ENCODE measurements at places on chromosomes 4 and X. TPM values are rescaled to one million over a fixed set of nuclear protein-coding genes. Genes with fewer than 3 reads are reported as not detected.

DNA sequence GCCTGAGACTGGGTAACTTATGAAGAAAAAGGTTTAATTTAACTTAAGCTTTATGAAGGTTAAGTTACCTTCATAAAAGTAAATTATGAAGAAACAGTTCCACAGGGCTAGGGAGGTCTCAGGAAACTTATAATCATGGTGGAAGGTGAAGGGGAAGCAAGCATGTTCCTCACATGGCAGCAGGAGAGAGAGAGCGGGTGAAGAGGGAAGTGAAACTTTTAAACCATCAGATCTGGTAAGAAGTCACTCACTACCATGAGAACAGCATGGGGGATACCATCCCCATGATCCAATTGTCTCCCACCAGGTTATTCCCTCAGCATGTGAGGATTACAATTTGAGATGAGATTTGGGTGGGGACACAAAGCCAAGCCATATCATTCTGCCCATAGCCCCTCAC, 944.7 kb upstream of the NDST4 start:
- DNase-seq, result no peak

DNA sequence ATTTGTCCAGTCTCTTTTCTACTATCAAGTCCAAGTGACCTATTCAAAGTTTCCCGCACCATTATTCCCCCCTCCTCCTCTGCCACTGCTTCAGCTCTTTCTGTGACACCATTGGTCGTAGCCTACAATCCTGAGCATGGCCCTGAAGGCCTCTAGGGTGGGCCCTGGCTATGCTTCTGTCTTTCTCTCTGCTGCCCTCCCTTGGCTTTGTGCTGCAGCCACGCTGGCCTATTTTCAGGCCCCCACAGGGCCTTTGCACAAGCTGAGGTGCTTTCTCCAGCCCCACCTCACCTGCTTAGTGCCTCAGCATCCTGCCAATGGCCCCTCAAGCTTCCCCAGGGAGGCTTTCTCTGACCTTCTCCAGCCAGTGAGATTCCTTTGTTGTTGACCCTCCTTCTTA, 156.5 kb downstream of the NHS start:
- no peak for DNase-seq

DNA sequence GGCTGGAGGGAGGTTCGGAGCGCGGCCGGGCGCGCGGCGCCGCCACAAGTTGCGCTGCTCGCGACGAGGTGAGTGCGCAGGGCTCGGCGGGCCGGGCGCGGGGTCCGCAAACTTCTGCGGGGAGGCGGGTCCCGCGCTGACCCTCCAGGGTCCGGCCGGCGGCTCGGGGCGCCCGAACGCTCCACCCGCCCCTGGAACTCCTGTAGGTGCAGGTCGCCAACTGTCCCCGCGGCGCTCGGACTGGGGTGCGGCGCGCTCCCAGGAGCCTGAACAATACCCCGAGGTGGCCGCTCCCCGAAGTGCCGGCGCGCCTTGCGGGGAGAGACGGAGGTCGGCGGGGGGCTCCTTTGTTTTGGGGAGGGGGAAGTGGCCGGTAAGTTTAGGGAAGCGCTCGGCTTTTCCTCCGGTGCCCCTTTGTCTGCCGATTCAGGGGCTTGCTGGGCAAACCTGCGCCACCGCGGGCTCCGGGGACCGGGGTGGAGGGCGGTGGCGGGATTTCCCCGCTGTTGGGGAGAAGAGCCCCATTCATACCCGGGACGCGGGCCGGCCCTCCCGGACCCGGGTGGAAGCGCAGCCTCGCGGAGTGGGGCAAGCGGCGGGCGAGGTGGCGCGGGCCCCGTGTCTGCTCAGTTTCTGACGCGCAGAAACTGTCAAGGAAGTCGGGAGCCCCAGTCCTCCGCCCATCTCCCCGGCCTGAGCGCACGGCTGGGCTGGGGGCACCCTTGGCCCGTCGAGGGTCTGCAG, 694 bp downstream of the TBL1X start:
- peak; percentile 15 for DNase-seq

The SEPTIN11 gene
- 24.5 TPM for total RNA-seq

The SEL1L3 gene
- total RNA-seq, result 63.4 TPM

The CSAG3 gene
- total RNA-seq, result 0.35 TPM

DNA sequence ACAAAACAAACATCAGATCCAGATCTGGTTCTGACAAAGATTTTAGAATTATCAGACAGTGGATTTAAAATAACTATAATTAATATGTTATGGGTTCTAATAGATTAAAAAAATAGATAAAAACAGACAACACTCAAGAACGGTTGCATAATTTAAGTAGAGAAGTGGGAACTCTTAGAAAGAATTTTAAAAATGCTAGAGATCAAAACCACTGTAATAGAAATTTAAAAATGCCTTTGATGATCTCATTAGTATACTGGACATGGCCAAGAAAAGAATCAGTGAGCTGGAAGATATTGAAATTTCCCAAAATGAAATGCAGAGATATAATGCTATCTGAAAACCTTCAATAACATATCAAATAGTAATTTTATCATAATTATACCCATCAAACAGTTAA, 28.3 kb upstream of the DYNLT3 start:
- no peak for DNase-seq

DNA sequence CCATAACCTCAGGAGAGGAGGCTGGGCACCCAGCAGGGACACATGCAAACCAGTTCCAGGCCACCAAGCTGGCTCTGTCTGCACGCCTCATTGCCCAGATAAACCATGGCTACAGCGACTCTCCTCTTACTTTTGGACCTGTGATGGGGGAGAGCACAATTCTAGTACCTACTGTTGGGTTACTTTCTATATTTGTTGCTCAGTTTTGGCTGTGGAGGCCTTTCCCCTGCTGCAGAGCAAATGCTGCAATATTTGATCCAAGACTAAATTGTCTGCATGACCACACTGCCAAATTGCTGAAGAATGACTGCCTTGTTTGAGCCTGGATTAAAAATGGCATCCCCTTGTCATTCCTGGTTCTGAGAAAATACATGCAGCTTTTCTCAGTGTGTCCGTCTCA, 253.5 kb downstream of the ARHGAP10 start:
- DNase-seq, result no peak

- DNase-seq, result no peak
Measured at GRCh38 chr4:78599931-78600375, 48.4 kb downstream of the ANXA3 start.

The GPC3 gene
- total RNA-seq, result 1.0 TPM

The MFAP3L gene
- 0.27 TPM for total RNA-seq

The SHOX gene
- total RNA-seq, result not detected

GRCh38 chr4:89539374-89539773, 231.8 kb upstream of the GPRIN3 start:
- DNase-seq, result no peak

DNA sequence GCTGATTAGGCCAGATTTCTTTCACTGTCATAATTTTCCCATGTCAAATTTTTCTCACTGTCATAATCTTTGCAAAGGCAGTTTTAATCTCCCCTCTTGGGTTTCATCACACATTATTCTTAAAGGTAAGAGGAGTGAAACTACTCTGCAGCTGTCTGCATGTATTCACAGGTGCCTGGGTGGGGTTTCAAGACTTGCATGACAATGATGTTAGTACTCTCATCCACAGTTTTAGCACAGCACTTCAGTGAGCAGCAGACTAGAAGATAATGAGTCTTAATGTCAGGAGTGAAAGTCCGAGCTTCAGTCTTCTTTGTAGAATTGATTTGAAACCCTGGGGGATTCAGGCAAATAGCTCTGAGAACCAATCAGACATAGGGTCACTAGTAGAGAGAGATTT, 182.5 kb upstream of the GALNT7 start:
- no peak for DNase-seq

The TLR10 gene
- total RNA-seq, result not detected

The HTN1 gene
- not detected for total RNA-seq

DNA sequence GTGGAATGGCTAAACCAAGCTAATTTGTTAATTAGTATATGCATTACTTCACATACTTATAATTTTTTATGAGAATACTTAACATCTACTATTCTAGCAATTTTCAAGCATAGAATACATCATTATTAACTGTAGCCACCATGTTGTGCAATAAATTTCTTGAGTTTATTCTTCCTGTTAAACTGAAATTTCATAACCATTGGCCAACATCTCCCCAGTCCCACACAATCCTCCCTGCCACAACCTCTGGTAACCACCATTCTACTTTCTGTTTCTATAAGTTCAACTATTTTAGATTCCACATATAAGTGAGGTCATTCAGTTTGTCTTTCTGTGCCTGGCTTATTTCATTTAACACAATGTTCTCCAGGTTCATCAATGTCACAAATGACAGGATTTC, 208.5 kb downstream of the PPP4R3C start:
- DNase-seq, result no peak

GRCh38 chrX:48940404-48940955, 16.9 kb downstream of the OTUD5 start:
- no peak for DNase-seq

- DNase-seq, result no peak
Measured at GRCh38 chr4:181475359-181475758, 767.8 kb upstream of the TENM3 start.

The IL13RA2 gene
- total RNA-seq, result not detected

The NALF2 gene
- 0.15 TPM for total RNA-seq

DNA sequence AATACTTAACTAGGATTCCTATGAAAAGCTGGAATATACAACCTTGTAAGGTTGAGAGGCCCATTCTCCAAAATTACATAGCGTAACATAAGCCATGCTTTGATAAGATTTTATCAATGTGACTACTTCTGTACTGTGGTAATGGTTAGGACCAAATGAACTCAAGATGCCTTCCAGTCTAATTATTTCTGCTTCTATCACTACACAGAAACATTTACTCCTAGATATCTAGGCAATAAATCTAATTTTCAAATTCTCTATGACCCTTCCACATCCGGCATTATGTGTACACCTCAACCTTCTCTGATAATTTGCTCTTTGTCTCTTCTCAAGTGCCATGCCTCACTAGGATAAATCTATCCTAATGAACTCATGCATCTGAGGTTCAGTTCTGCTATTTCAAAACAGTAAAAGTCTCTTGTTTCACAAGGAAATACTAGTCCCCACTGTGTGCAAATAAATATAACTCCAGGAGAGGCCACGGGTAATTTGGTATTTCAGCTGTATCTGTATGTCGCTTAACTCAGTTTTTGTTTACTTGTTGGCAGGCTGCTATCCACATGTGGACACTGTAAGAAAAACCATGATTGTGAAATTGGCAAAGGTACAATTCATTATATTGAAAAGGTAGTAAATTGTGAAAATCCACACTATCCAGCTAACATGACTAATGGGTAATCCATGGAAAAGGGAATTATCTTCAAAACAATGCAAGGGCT, 93.3 kb downstream of the PRDM5 start:
- DNase-seq, result no peak

GRCh38 chr4:89008166-89008565, 48.8 kb downstream of the FAM13A start:
- no peak for DNase-seq

- DNase-seq, result no peak
Measured at GRCh38 chrX:104253567-104254441, 929 bp downstream of the ESX1 start.

The NPFFR2 gene
- not detected for total RNA-seq

GRCh38 chrX:84339507-84340364, 151.7 kb upstream of the RPS6KA6 start:
- no peak for DNase-seq

- DNase-seq, result no peak
Measured at GRCh38 chr4:67934628-67935027, 28.7 kb downstream of the TMPRSS11A start.

GRCh38 chr4:69759189-69759604, 1.2 kb downstream of the SULT1B1 start:
- no peak for DNase-seq

- no peak for DNase-seq
Measured at GRCh38 chr4:102794999-102795398, 32.4 kb downstream of the UBE2D3 start.

- DNase-seq, result no peak
Measured at GRCh38 chr4:135274416-135274815, 1072.8 kb upstream of the PABPC4L start.

The TSPAN7 gene
- 0.12 TPM for total RNA-seq

- DNase-seq, result no peak
Measured at GRCh38 chrX:68411729-68412128, 21.6 kb downstream of the OPHN1 start.

DNA sequence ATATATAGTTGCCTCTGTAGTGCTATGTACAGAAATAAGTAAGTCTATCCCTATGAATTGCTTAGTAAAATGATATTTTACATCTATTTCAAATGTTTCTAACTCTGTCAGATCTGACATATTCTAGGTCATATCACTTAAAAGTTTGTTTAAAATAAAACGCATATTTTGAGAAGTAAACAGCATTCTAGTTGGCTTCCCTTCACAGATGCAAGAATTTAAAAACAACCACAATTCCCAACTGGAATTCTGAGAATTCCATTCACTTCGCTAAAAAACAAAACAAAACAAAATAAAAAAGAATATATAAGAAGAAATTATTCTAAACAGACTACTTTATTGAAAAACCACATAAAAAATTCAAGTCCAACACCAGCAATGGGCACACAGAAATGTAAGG, 126.0 kb downstream of the PPP3CA start:
- no peak for DNase-seq

GRCh38 chrX:117610806-117611205, 505.8 kb downstream of the KLHL13 start:
- no peak for DNase-seq

GRCh38 chr4:8218371-8219031, 19.4 kb downstream of the SH3TC1 start:
- no peak for DNase-seq

GRCh38 chr4:26131711-26132110, 189.1 kb upstream of the RBPJ start:
- DNase-seq, result no peak

GRCh38 chrX:115017455-115017854, at the start of gene IL13RA2:
TSS of gene IL13RA2 (minus strand) at chrX:115017616. CDS start at chrX:115017269, 347 bp downstream.
- no peak for DNase-seq

GRCh38 chr4:187071946-187072600, 348.4 kb upstream of the FAT1 start:
- DNase-seq, result no peak

- DNase-seq, result no peak
Measured at GRCh38 chrX:4663085-4663484, 949.6 kb upstream of the PRKX start.

DNA sequence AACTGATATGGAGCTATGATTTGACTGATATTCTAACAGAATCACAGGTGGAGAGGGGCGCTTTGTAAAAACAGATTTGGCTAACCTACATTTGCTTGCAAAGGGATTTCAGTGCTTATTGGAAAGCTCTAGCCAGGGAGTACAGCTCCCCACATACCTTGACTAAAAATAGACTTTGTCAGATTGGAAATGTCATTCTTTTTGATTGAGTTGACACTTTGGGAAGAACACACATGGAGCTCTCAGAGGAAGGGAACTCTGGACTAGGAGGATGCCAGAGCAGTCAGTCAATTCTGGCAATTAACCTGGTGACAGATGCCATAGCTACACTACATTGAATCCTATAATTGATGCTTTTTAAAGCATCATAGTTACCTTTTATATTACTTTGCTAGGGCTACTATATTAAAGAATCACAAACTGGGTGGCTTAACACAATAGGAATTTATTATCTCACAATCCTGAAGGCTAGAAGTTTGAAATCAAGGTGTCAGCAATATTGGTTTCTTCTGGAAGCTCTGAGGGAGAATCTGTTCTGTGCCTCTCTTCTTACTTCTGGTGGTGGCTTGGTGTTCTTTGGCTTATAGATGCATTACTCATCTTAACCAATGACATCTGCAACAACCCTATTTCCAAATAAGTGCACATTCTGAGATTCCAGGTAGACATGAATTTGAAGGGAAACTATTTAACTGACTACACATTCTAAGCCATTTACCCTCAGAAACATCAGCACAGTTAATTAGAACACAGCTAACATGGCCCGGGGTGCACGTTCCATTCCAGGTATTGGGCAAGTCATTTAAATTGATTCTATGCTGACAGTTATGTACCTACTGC, 8.4 kb upstream of the HERC3 start:
- DNase-seq, result no peak
